ENCODE measurements at places on chromosomes 12 and 14. TPM values are rescaled to one million over a fixed set of nuclear protein-coding genes. Genes with fewer than 3 reads are reported as not detected.
A peak's percentile ranks its signal among the peaks of the same experiment; 100 is the strongest.

DNA sequence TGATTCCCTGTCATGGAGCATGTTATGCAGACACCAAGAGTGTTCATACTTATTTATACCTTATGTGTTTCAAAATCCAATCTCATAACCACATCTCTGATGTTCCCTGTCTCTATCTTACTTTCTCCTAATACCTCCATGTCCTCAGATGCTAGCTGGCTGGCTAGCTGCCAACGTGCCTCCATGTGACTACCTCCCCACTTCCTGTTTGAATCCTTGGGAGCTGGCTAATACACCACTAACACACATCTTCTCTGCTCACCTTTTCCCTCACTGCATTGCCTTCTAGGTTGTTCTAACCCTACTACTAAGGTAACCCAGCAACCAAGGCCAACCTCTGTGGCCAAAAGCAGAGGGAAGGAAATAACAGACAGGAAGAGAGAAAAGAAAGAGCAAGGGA is 27.3 kb downstream of the TTC5 start:
- no peaks in the 10 kb centered on the region for H3K36me3 ChIP-seq
- no peaks in the 10 kb centered on the region for H3K27me3 ChIP-seq
- no peak overlapping the region for H3K4me3 ChIP-seq

ZNF605 gene
- 13.5 TPM for total RNA-seq

ALKBH2 gene
- total RNA-seq, result 15.2 TPM

GRCh38 chr12:130804216-130804615 is 34.8 kb downstream of the STX2 start:
- no peaks in the 10 kb centered on the region for H3K27me3 ChIP-seq
- no peak overlapping the region for H3K4me3 ChIP-seq
- no peaks in the 10 kb centered on the region for H3K36me3 ChIP-seq
- no peak overlapping the region for H3K27ac ChIP-seq

DNA sequence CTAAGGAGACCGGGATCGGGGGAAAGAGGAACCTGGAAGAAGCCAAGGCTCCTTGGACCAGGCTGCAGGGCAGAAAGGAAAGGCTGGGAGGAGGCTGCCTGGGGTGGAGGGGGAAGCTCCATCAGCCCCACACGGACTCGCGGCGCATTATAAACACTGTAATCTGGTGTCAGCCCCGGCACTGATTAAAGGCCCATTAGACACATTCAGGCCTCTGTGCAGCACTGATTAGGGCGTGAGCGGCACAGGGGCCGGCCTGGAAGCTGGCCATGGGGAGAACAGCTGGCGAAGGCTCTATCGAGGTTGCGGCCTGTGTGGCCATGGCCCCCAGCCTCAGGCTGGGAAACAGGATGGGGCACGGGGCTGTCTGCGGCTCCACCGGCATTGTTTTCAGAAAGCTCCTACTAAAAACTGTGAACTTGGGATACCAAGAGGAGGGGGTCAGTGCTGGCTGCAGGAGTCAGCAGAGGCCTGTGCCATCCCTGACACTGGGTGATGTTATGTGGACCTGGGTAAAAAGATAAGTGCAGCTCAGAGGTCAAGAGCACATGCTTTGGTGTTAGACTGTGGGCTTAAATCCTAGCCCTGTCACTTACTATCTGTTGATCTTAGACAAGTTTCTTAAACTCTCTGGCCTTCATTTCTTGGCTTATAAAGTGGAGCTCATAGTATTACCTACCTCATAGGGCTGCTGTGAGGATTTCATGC is 10.6 kb downstream of the ACVRL1 start:
- no peak for DNase-seq
- no peak overlapping the region for H3K27ac ChIP-seq
- H3K27me3 ChIP-seq, result no peaks in the 10 kb centered on the region
- no peaks in the 10 kb centered on the region for H3K4me1 ChIP-seq
- no peak overlapping the region for H3K4me3 ChIP-seq

DNA sequence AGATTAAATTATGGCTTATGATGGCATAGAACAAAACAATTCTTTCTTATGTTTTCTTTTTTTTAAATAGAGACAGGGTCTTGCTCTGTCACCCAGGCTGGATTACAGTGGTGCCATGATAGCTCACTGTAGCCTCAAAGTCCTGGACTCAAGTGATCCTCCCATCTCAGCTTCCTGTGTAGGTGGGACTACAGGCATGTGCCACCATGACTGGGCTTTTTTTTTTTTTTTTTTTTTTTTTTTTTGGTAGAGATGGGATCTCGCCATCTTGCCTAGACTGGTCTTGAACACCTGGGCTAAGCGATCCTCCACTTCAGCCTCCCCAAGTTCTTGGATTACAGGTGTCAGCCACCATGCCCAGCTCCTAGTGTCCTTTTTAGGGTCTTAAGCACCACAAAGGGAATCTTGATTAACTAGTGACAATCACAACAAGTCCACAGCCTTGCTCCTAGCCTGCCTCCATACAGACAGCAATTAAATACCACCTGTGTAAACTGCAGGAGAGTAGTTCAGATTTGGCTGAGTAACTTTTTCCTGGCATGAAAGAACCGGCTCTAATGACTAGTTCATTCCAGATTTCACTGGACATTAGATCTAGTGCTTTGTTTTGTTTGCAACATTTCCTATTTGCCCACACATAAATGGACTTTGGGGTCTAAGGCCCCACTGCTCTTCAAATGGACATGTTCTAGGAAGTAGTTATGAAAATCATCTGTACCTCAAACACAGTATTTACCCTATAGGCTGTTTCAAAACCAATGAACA is 61.6 kb downstream of the SH2B3 start:
- H3K27me3 ChIP-seq, result no peaks in the 10 kb centered on the region
- H3K4me1 ChIP-seq, result no peaks in the 10 kb centered on the region
- peaks cover 44% of the 10 kb centered on the region for H3K36me3 ChIP-seq

DNA sequence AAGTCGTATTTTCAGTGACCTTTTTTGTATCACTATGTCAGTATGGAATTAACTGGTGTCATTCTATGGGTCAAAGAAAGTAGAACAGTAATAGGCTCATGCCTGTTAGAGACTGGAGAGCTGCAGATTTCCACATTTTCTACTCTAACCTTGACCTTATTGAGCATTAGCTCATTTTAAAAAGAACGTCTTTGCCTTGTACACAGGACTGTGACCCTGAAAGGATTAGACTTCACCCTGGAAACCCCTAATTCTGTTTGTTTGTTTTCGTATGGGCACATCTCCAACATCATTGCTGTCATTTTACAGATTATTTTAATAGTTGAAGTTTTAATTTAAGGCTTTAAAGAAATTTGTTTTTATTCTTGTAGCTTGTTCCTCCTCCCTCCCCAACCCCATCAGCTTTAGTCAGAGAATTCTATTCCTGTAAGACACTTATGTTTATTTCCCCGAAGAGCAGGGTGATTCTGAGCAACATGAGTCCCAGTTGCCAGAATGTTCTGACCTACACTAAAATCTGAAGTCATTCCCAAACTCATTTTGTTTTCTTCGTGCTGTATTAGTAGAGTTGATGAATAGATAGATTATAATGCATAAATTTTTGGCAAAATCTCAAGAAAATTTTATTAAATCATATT is 451.3 kb downstream of the FOXG1 start:
- H3K27ac ChIP-seq, result no peak overlapping the region
- H3K4me3 ChIP-seq, result no peak overlapping the region
- no peaks in the 10 kb centered on the region for H3K36me3 ChIP-seq
- no peaks in the 10 kb centered on the region for H3K27me3 ChIP-seq

DNA sequence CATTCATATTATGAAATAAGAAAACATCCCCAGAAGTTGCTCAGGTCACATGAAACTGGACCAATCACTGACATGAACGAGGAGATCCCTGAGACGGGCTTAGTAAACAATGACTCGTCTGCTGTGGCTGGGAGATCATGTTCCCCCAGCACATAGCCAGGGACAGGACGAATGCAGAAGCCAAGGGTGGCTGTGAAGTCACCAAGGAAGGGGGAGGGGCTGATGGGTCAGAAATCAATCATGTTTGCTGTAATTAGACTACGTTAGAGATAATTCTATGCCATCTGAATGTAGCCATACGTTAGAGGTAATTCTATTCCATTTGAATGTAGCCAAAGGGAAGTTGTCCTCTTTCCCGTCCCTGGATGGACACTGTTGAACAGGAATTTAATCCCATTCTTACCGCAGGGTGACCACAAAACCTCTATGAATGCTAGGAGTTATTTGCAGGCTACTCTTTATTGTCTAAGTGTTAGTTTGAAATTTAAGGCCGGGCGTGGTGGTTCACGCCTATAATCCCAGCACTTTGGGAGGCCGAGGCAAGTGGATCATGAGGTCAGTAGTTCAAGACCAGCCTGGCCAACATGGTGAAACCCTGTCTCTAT is 332.9 kb downstream of the TMEM132D start:
- no peak for DNase-seq
- H3K27ac ChIP-seq, result no peak overlapping the region
- H3K36me3 ChIP-seq, result no peaks in the 10 kb centered on the region
- H3K4me3 ChIP-seq, result no peak overlapping the region
- H3K27me3 ChIP-seq, result peaks cover 36% of the 10 kb centered on the region

CIROP gene
- total RNA-seq, result not detected

TMEM106C gene
- 100 TPM for total RNA-seq

GRCh38 chr14:95260537-95261361 is 59.0 kb downstream of the CLMN start:
- H3K4me1 ChIP-seq, result peaks cover 19% of the 10 kb centered on the region
- H3K27ac ChIP-seq, result peak overlapping the region; percentile 23
- H3K4me3 ChIP-seq, result no peak overlapping the region
- peak; percentile 35 for DNase-seq
- no peaks in the 10 kb centered on the region for H3K36me3 ChIP-seq

DNA sequence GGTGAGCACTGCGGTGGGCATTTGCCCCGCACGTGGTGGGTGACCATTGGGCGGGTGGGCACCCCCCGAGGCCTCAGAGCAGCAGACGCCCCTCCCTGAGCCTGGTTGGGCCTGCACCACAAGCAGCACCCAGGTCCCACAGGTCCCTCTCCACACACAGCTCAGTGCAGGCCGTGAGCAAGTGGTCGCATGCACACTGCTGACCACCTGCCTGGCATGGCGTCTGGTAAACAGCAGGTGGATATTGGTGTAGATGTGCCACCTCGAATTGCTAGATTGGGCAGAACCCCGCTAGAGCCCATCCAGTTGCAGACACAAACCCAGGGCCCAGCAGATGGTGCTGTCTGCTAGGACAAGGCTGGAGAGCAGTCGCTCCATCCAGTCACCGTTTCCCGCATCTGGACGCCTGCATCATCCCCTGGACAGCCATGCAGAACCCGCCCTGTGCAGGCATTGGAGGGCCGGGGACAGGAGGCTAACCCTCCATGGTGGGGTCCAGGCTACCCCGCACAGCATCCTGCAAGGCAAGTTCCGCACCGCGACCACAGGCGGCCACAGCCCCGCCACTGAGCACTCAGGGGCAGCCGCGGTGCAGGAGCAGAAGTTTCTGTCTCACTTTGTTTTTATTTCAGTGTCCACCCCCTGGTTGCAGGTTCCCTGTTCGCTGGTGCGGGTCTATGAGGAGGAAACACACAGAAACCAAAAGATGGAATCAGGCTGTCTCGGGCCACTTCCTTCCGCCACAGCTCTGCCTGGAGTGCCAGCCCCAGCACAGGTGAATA is 45.6 kb upstream of the RIMBP2 start:
- H3K4me3 ChIP-seq, result no peak overlapping the region
- H3K27ac ChIP-seq, result no peak overlapping the region
- H3K27me3 ChIP-seq, result peaks cover 50% of the 10 kb centered on the region
- no peaks in the 10 kb centered on the region for H3K36me3 ChIP-seq

- no peaks in the 10 kb centered on the region for H3K27me3 ChIP-seq
- no peak overlapping the region for H3K27ac ChIP-seq
- H3K4me1 ChIP-seq, result no peaks in the 10 kb centered on the region
- DNase-seq, result no peak
These were observed 58.0 kb upstream of the DAAM1 start for GRCh38 chr14:59130462-59130861.
